ELR (cell line): ENCODE measurements at places on chromosomes 2 and 18.
A peak's percentile ranks its signal among the peaks of the same experiment; 100 is the strongest.

GRCh38 chr2:12424219-12424618, 292.5 kb upstream of the TRIB2 start:
- peak; percentile 20 for DNase-seq

GRCh38 chr2:97995026-97995733, 568 bp downstream of the TMEM131 start:
- DNase-seq: peak; percentile 55

DNA sequence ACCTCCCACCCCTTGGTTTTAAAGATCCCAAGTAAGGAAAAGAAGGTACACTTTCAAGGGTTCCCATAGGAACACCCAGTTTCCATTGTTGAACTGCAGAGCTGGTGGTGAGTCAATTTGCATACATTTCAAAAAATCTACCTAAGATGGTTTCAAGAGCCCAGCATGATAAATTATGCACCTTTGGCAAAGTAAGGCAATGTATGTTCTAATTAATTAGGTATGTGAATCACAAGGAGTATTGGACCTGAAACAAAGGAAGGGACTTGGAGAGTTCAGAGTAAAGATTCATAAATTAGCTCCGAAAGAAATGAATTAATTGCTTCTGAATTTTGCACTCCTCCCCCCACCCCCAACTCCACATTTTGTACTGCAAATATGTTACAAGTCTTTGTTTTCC, 459.7 kb downstream of the LRATD1 start:
- no peak for DNase-seq

GRCh38 chr18:58177896-58178470, 134.0 kb downstream of the NEDD4L start:
- DNase-seq: no peak

DNA sequence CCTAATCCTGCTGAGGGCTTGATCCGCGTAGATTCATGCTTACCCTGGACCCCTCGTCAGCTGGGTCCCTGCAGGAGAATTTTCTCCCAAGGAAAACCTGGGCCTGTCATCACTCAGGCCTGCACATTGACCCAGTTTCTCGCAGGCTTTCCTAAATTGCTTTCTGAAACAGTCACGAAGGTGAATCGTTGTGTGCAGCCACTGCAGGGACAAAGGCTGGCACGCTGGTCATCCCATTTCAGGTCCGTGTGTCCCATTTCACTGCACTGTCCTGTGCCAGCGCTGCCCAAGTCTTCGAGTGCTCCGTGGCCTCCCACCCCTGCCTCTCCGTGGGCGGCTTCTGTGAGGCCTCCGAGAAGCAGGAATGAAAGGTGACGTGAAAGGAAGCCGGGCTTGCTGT, 62.8 kb upstream of the YWHAQ start:
- no peak for DNase-seq

DNA sequence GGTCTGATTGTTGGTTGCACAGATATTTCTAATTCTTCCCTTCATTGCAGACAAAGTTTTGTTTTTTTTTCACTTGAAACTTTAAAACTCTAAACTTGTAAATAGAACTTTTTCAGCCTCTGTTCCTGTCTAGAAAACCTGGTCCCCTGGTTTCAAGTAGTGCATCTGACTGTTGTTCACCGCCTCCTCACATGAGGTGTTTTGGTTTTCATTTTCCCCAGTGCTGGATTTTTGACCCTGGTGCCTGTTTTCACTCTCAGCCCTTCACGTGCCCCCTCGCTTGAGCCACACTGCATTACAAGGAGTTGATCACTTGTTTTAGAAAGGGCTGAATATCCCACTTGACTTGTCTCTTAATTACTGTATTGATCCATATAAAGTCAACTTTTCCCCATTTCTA, 100.1 kb downstream of the TMEM185B start:
- DNase-seq: no peak

- DNase-seq: peak; percentile 42
Observed at GRCh38 chr18:1585881-1586488, 681.3 kb downstream of the ADCYAP1 start.

GRCh38 chr18:65906621-65907034, 155.8 kb downstream of the CDH7 start:
- DNase-seq: no peak

GRCh38 chr18:79781331-79781941, 16.3 kb upstream of the KCNG2 start:
- DNase-seq: no peak

DNA sequence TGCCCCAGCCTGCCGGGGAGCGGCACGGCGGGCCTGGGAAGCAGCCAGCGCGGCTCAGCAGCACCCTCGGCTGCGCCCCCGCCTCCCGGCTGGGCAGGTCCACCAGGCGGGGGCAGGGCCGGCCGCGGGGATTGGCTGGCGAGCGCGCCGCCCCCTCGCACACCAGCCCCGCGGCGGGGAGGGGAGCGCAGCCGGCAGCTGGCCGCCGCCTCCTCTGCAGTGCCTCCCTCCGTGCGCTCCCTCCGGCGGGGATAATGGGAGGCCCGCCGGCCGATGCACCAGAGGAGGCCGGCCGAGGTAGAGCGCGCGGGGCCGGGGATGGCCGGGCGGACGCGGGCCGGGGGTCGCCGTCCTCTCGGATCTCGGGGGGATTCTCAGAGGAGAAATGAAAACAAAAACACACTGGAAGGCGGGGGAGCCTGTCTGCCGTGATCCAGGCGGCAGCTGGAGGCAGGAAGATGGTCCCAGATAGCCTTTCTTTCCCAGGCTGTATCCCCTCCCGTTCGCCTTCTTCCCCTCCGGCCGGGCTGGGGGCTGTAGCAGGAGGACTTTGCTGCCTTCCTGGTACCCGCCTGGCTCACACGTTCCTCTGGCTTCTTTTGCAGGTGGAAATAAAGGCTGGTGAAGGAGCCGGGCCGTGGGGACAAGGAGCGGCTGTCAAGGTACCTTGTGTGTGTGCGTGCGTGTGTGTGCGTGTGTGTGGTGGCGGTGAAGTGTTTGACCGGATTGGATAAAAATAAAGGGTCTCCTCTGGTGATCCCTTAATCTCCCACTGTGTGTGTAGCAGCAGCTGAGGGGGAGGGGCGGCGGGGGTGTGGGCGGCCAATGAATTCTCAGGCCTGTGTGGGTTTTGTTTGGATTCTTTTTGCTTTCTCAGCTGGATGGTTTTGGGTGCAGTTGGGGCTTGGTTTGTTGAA, 18.1 kb downstream of the TET3 start:
- DNase-seq: peak; percentile 88

DNA sequence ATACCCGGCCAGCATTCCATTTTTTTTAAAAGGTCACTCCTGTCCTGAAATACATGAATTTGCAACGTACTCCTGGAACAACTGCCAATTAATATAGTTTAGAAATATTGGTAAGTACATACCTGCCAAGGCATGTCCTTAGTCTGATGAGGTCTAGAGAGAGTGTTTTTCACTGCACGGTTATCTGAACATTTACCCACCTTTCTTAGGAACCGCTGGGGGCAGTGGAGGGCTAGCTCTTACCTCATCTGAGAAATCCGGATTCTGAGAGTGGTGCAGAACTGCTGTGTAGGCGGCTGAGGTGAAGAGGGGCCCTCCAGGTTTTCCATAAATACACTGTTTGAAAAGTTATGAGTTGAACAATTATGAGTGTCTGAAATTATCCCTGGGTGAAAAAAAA, 133.1 kb upstream of the CCDC195 start:
- peak; percentile 51 for DNase-seq

DNA sequence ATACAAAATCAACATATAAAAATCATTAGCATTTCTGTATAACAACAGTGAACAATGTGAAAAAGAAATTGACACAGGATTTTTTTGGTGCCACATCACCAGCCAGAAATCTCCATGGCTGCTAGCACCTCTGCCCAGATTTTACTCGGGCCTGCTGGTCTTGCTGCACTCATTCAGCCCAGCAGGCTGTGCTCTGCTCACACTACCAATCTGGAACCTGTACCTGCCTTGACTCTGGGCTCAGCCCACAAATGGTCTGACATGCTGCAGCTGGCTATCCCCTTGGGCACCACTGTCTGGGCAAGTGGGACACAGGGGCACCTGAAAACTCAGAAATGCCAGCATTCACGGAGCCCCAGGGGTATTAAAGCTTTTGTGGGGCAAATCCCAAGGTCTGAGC, 392.5 kb upstream of the NRXN1 start:
- DNase-seq: no peak
